ENCODE measurements at places on chromosomes 4 and X.
A peak's percentile ranks its signal among the peaks of the same experiment; 100 is the strongest.

DNA sequence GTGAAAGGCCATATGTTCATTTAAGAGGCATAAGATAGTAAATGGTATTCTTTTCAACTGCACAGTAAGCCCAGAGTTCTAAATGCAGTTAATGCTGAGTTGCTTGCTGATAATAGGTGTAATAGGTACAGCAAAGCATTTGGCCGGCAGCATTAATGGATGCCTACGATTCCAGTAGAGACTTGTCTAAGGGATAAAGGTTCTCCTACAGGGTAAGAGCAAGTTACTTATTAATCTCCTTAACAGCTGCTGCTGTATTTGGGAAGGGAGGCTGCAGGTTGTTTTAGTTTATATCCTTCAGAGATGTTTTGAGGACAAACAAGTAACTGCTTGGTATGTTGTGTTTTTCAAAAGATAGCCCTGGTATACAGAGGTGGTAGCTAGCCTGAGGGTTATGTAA is 16.8 kb downstream of the TSPAN7 start:
- no peak for DNase-seq

DNA sequence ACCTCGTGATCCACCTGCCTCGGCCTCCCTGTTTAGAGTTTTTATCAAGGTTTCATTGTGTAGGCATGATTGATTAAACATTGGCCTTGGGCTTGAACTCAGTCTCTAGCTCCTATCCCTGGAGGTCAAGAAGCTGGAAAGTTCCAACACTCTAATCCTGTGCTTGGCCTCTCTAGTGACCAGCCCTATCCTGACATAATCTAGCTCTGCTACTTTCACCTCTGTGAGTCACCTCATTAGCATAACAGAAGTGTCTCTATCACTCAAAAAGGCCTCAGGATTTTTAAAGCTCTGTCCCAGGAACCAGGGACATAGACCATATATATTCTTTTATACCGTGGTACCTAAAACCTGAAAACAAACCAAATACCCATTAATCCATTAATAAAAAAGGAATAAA is 377.5 kb downstream of the CENPC start:
- no peak for DNase-seq

DNA sequence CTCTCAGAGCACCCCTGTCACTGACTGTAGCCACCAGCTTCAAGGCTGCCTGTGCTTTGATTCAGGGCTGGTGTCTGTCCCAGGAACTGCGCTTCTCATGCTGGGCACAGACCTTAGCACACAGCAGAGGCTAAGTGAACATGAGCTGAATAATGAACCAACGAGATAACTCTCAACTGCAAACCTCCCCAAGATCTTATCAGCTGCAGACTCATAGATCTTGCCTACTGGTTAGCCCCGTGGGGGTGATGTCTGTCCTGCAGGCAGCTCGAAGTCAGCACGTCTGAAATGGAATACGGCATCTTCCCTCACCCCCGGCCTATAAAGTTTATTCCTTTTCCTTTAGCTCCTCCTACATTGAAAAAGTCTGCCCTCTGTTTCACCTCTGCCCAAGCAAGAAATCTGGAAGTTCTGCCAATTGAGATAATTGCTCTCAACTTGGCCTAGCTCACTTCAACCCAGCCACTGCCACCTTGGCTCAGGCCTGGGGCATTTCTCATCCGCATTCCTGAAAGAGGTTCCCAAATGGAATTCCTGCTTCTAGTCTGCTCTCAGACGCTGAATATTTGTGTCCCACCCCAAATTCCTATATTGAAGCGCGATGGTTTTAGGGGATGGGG is 73.7 kb downstream of the GATB start:
- no peak for DNase-seq

- DNase-seq: no peak
These were observed 49.2 kb upstream of the HDAC8 start for GRCh38 chrX:72621625-72622485.

- peak; percentile 96 for DNase-seq
These were observed 59.7 kb downstream of the TNIP2 start for GRCh38 chr4:2696423-2696822.

- no peak for DNase-seq
These were observed 32.5 kb upstream of the FRAS1 start for GRCh38 chr4:78024576-78025091.

DNA sequence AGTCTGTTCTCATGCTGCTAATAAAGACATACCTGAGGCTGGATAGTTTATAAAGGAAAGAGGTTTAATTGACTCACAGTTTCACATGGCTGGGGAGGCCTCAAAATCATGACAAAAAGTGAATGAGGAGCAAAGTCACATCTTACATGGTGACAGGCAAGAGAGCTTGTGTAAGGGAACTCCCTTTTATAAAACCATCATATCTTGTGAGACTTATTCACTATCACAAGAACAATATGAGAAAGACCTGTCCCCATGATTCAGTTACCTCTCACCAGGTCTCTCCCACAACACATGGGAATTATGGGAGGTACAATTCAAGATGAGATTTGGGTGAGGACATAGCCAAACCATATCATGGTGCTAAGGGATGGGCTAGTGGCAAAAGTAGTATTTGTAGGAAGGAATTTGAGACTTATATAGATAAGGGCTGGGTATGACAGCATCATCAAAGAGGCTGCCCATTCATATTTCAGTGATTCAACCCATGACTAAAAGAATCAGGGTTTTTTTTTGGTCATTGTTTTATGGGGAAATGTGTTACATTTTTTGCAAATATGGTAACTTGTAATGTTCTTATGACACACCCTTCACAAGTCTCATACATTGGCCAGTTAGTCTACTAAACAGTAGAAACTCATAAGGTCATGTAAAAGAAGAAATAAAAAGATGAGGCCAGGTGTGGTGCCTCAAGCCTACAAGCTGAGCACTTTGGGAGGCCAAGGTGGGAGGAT is 34.7 kb downstream of the NUP62CL start:
- DNase-seq: no peak

GRCh38 chrX:153771415-153772315 is 7.6 kb downstream of the PLXNB3 start:
- DNase-seq: no peak

GRCh38 chr4:3305610-3306371 is 13.0 kb downstream of the RGS12 start:
- no peak for DNase-seq

- no peak for DNase-seq
These were observed 46.2 kb downstream of the GUCY1B1 start for GRCh38 chr4:155805016-155805415.

GRCh38 chrX:47574547-47575301 is 7.5 kb upstream of the TIMP1 start:
- no peak for DNase-seq

DNA sequence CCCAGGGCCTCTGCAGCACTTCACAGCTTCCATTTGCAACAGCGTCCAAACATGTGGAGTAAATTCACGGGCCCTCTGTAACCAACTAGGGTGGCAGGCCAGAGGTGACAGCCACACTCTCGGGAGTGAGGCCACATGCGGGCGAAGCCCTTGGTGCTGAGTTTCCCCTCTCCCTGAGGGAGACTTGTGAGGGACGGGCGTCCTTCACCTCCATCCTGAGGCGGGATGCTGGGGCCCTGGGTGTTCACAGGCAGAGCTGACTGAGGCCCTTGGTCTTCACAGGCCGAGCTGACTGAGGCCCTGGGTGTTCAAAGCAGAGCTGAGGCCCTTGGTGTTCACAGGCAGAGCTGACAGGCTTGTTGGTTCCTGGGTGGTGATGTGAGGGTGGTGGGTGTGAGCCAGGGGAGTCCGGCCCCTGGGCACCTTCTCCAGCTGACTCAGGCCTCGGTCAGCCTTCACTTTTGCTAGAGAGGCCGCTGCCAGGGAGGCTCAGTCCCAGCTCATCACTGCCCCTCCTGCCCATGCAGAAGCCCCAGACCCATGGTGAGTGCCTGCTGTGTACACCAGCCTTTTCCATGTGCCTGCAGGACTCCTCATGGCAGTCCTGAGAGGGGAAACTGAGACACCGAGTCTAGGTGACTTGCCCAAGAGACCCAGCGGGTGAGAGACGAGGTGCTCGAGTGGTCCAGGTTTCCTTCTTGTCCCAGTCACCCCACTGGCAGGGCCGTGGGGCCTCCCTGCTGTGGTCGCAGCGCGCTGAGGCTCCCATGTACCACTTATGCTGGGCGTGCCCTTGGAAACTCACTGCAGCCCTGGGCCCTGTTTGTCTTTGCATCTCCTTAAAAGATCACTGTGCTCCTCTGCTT is 8.5 kb downstream of the WFS1 start:
- DNase-seq: no peak

GRCh38 chr4:117577686-117578311 is 456.5 kb upstream of the NDST3 start:
- DNase-seq: no peak

DNA sequence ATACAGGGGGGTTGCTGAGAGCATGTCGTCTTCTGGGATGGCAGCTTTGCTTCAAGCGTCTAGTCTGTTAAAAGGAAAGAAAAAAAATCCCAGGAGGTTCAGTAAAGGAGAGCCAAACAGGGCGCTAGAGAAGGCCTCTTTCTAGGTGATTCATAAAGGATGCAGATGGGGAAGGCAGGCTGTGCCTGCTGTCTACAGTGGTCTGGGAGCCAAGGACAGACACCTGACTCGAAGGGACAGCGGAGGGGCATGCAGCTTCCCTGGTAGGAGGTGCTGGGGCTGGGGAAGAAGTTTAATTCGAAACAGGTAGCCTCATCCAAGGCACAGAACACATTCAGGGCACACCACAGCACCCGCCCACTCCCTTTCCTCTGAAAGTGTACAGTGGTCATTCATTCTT is 19.9 kb downstream of the BCOR start:
- DNase-seq: no peak

DNA sequence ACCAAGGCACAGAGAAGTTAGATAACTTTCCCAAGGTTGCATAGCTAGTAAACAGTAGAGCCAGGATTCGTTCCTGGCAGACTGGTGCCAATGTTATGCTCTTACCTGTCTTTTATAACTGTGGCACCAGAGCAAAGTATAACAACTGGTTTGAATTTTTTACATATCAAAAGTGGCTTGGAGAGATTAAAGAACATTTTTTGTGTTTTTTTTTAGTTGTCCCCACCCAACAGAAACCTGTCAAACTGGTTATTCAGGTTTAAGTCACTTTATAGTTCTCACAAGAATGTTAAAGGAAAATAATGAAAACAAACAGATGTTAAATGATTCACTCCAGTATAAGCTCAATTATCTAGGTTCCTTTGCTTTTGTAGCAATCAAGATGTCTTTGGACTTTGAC is 15.6 kb upstream of the FAM47E start:
- DNase-seq: no peak

DNA sequence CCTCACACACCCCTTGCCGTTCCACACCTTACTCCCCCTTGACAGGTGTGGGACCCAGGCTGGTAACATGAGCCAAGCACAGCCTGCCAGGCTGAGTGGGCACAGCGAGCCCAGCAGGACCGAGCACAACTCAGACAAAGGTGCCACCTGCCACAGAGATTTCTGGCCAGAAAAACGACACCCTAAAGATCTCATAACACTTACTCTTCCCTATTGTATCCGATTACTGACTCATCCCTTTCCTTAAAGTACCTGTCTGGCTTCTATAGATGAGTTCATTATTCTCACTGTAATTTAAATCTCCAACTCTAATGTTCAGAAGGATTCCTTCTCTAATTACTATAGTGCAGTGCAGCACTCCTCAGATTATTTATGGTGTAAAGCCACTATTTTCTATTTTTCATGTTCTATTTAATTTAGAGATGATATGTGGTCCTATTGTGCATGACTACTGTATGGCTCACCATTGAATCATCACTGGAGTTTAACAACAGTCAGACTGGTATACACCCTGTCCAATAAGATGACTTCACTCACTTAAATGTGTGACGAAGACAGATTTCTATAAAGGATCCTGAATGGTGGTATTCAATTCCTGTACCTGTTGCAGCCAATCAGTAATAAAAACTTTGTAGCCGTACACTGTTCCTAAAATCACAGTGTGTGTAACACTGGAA is 7.6 kb upstream of the SYTL5 start:
- DNase-seq: no peak

GRCh38 chr4:132923516-132923915 is 225.6 kb upstream of the PCDH10 start:
- DNase-seq: no peak

- DNase-seq: no peak
These were observed 108.4 kb downstream of the GUCY2F start for GRCh38 chrX:109373468-109373867.

- no peak for DNase-seq
These were observed 357.1 kb upstream of the NOCT start for GRCh38 chr4:138658518-138658917.

- DNase-seq: no peak
These were observed 209.3 kb downstream of the GPC3 start for GRCh38 chrX:133776072-133776471.

DNA sequence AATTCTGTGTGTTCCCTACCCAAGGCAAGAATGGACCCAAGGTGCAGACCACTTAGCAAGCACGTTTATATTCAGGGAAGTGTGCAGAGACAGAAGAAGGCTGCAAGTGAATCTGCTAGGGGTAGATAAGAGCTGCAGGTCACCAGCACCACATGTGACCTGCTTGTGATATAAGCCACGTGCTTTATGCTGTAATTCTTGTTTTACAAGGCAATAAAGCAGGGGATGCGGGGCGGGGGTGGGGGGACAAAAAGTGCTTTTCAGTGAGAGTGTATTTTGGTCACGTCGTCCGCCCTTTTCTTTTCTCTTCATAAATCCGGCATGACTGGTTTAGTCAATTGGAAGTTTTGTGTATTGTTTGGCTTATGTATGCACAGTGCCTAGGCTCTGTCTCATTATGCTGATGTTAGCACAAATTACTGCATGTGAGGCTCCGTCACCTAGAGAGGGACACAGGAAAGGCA is 192.7 kb downstream of the RBMX2 start:
- no peak for DNase-seq

DNA sequence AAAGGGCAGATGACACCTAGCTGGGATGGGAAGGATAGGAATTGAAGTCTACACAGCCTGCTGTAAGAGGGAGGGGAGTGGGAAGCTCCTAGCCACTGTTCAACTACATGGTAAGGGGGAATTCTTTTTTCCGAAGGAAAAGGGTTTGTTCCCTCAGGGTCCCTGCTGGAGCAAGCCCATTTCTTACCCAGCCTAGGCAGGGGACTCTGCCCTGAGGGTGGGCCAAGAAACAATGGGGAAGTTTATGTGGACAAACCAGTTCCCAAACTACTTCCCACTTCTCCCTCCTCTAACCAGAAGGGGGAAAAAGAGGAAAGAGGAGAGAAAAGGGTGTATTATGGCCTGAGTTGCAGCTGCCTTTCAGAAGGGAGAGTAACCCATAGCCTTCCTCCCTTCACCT is 13.5 kb upstream of the VSIG4 start:
- DNase-seq: no peak

All from MM.1S (cell line).